T47D (cell line): ENCODE measurements at places on chromosomes 5 and 9.

DNA sequence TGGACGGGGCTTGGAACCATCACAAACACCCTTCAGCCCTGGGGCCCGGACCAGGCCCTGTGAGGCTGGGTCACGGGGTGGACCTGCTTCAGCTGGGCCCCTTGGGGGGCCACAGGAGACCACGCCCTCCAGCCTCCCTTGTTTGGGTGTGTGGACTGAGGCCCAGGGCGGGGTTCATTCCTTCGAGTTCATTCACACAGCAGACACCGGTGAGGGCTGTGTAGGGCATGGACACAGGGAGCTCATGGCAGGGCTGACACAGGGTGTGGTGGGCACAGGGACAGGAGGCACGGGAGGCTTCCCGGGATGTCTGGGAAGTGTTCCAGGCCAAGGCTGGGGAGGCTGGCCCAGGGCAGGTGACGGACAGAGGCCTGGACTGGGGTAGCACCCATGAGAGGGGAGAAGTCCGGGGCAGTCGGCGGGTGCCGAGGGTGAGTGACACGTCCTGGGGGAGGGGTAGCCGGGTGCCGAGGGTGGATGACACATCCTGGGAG is 8.9 kb downstream of the DNLZ start:
- DNase-seq, result no peak

- DNase-seq, result peak; percentile 40
These were observed 459.2 kb downstream of the ARHGEF28 start for GRCh38 chr5:74085186-74085585.

- DNase-seq, result no peak
These were observed 295.7 kb upstream of the PANK3 start for GRCh38 chr5:168874713-168875380.

- no peak for DNase-seq
These were observed 44.9 kb upstream of the SLC12A2 start for GRCh38 chr5:128038643-128039042.

DNA sequence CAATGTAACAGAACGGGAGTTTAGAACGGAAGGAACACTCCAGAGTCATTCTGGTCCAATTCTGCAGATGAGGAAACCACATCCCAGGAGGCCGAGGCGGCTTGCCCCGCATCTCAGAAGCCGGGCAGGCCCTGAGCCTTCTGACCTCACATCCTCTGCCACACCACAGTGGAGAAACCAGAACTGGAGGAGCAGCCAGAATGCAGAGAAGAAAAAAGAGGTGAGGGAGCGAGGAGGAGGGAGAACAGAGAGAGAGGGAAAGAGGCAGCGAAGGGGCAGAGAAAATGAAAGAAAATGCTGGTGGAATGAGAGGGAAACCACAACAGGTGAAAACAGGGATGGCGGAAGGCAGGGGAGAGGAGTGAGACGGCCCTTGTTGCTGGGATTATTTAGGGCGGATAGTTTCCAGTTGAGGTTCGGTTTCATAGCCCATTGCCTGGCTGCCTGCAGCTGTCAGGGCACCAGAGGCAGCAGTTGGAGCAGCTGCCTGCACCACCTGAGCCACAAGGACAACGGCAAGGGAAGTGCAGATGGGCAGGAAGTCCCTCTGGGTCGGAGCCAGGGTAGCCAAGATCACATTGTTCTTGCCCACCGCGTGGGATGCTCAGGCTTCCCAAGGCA is at the start of gene HMHB1:
HMHB1 (plus strand) TSS at position 77 of the 621 bp plus-strand sequence.
- DNase-seq, result no peak

GRCh38 chr9:86734771-86735170 is 212.5 kb downstream of the GAS1 start:
- no peak for DNase-seq

- no peak for DNase-seq
These were observed 189.7 kb downstream of the GNAQ start for GRCh38 chr9:77841739-77842386.

DNA sequence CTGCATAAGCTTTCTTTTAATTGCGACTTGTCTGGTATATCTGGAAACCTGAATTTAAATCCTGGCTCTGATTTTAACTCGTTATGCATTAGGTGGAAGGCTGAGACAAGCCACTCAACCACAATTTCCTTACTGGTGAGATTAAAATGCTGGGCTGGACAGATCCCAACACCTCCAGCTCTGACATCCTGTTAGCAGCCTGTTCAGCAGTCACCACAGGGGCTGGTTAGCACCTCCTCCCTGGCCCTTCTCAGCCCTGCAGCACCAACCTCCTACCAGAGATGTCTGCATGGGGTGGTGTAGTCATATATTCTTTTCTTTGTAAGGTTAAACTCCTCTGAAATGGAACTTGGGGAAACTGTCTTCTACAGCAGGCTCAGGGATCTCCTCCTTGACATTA is 156.5 kb upstream of the NFIL3 start:
- peak; percentile 24 for DNase-seq

- no peak for DNase-seq
These were observed 35.7 kb downstream of the PWWP2A start for GRCh38 chr5:160083501-160083900.

DNA sequence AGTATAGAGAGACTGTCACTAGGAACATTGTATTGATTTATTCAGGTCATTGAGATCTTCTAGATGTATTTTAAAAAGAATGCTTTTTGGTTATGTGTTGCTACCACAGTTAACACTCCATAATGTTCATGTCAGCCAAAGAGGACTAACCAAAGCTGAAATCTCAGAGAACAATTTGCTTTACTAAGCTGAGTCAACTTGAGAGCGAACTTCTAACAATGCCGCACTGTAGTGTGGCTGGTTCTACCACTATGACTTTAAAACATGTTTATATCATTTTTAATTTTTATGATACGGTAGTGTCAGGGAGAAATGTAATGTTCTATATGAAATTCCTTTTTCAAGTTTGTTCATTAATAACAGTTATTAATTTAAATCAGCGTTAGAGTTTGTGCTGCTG is 42.1 kb downstream of the GALNT12 start:
- DNase-seq, result no peak

GRCh38 chr5:128541385-128541784 is 3.3 kb upstream of the FBN2 start:
- no peak for DNase-seq
